ENCODE measurements at places on chromosomes 2 and 18.

GRCh38 chr2:118242216-118242615 is 153.9 kb downstream of the INSIG2 start:
- no peak for DNase-seq

GRCh38 chr2:201777869-201778268 is 2.9 kb downstream of the ALS2 start:
- DNase-seq = no peak

DNA sequence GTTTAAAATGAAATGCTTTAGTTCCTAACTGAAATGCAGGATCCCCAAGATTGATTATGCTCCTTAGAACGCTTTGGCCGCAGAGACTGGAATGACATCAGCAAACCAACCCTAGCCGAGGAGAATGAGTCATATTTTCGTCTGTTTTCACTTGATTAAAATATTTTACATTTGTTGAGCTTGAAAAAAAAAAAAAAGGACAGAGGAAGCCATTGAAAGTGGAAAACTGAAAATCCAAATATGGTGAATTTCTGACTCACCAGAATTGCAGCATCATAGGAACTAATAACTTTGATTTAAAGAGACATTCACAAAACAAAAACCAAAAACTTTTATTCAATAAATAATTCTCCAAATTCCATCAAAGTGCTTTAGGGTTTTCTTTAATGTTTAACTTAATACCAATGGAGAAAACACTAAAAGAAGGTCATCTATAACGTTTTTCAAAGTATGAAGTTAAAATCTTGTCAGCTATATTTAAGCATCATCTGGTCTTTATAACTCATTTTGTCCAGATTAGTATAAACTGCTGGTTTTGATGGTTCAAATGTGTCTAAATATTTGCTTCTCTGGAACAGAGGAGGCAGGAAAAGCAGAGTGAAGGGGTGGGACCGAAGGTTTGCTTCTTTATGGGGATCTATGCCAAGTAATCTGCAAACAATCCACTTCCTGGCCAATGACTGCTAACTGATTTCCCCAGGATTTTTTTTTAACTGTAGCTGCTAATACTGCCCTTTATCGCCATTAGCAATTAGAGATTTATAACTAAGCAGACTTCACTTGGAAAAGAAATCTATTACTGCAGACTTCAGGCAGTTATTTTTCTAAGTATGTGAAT is 30.9 kb upstream of the COL5A2 start:
- DNase-seq = no peak

GRCh38 chr2:104577143-104577542 is 276.8 kb upstream of the POU3F3 start:
- DNase-seq = no peak

DNA sequence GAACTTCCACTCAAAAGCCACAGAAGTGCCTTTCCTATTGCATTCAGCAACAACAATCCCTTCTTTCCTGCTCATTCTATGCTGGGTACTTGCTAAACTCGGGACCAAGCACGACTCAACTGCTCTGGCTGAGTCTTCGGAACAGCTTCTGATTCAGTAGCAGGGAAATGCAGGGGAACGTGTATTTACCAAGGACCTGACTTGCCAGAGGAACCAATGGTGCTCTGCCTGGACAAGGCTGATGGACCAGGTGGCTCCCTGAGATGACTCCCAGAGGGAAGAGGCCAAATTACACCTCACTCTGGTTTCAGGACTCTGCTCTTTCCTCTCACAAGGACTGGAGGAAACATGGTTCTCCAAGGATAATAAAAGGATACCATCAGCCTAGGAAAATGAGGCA is 12.2 kb downstream of the CXCR2 start:
- DNase-seq = no peak

DNA sequence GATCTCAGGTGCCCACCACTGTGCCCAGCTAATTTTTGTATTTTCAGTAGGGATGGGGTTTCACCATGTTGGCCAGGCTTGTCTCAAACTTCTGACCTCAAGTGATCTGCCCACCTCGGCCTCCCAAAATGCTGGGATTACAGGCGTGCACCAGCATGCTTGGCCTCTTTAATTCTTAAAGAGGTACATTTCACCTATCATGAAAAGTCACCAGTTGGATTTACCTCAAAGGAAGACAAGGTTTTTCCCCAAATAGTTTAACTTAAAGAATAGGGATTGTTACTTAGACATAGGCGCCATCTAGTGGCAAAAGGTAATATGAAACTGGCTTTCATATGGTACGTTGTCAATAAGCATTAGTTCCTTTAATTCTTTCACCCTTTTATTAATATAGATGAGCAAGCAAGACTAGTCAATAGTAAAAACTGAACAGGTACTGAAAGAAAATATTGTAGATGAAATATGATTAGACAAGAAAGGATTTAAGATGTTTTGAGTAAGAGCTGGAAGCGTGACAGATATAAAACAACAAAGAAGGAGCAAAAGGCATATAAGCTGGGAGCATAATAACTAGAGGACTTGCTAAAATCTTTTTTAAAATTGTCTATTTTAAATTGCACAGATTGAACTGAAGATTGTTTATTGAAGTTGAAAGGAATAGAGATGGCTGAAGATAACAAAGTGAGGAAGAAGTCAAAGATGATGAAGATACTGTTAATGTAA is 35.0 kb upstream of the PSMD14 start:
- DNase-seq = peak; percentile 0

DNA sequence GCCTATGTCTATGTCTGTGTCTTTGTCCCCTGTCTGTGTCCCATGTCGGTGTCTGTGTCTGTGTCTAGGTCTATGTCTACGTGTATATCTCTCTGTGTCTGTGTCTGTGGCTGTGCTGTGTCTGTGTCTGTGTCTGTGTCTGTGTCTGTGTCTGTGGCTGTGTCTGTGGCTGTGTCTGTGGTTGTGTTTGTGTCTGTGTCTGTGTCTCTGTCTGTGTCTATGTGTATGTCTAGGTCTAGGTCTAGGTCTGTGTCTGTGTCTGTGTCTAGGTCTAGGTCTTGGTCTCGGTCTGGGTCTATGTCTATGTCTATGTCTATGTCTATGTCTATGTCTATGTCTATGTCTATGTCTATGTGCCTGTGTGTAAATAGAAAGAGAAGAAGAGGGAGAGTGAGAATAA is 11.9 kb downstream of the IL1R2 start:
- no peak for DNase-seq
